Astrocyte of the cerebellum (primary cell): ENCODE measurements at places on chromosomes 3 and 15.

DNA sequence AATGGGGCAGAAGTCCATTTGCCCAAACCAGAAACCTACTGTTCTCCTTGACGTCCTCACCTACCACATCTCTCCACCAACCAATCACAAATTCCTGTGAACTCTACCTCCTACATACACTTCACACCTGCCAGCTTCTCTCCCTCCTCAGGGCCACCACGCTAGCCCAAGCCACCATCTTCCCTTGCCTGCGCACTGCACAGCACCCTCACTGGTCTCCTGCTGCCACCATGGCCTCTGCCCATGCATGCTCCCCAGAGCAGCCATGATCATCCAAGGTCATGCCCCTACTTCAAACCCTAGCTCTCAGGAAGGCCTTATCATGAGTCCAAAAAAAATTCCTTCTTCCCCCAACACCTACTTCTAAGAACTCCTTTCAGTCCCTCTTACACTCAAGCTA lies 1.1 kb upstream of the EPHB3 start:
- no peak for DNase-seq

DNA sequence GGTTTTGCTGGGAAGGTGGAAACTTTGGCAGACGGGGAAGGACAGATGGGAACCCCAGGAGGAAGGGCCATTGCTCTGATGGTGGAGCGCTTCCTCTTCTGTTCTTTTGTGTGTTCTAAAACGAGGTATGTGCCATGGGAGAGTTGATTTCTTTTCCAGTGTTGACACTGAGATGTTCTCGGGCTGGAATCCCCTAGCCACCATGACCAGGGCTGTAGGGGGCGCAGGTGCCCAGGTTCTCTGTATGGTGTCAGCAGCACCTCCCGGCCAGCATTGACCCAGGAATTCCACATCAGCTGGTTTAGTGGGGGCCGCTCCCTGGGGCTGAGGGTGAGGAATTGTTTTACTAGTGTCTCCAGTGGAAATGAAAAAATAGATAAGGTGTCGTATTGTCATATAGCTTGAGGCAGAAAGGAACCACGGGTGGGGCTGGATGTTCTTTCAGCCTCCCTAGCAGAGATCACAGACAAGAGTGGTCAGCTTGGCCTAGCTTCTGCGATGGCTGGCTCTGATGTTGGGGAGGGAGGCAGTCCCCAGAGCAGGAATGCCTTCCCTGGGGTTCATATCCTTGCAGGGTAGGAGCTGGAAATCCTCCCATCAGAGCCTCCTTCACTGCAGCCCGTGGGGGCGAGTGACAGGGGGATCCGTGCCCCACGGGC lies 34.2 kb upstream of the ACAD9 start:
- DNase-seq: no peak

DNA sequence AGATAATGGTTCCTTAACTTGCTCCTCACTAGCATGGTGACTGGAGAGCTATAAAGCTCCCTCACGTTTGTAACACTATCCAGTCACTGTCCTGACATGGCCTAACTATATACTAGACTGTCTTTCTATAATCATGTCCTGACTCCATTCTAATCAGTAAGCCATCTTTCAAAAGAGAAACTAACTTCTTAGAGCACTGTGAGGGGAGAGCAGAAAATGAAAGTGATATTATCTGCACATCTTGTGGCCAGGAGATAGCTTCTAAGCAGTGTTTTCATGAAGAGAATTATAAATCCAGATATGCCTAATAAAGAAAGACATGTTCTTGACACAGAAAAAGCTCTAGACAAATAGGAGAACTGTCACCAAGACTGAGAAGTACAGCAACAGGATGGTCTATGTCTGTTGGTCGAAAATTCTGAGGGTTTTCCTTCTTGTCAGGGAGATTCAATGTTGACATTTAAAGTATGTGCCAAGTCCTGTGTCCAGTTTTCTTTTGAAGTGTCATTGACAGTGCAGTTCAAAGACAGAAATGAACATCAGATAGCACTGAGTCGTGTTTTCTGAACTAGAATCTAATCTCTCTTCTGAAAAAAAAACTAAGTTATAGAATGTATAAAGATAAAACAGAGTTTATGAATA lies 230.6 kb upstream of the PEX5L start:
- DNase-seq: no peak

GRCh38 chr15:57306161-57306943 lies 70.0 kb upstream of the CGNL1 start:
- DNase-seq: no peak

- no peak for DNase-seq
Observed at GRCh38 chr3:143081365-143081764, 38.2 kb upstream of the CHST2 start.

GRCh38 chr3:175335229-175335628 lies 476.1 kb downstream of the NAALADL2 start:
- DNase-seq: no peak

DNA sequence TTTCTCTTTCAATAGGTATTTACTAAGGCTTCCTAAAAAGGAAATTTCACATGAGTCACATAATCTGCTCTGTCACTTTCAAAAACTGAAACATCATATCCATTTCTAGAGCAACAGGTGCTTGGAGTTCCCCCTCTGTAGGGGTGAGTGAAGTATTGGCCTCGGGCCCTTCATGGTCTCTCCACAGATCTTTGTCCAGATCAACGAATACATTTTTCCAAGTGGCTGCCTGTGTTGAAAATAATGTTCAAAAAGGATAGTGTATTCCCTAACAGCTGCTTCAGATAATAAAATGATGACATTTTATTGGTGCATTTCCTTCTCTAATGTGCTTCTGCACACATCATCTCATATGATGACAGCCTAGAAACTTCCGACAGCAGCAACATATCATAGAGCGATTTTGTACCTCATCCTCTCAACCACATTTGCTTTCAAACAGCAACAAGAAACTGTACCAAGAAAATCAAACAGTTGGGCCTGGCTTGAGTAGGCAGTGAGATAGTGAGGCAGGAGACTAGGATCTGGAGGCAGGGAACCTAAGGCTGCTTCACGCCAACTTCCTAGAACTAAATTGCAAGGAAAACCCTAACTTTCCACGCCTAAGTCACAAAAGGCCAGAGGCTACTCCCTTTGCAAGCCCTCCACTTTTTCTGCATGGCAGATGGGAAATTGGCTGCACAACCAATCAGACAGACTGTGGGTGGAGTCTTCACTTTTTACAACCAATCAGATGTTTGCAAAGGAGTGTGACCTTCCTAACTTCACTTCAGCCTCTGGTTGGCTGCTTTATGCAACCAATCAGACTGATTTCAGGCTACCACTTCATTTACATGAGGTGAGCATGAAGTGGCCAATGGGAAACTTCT lies 340.2 kb downstream of the LRRC3B start:
- DNase-seq: no peak

DNA sequence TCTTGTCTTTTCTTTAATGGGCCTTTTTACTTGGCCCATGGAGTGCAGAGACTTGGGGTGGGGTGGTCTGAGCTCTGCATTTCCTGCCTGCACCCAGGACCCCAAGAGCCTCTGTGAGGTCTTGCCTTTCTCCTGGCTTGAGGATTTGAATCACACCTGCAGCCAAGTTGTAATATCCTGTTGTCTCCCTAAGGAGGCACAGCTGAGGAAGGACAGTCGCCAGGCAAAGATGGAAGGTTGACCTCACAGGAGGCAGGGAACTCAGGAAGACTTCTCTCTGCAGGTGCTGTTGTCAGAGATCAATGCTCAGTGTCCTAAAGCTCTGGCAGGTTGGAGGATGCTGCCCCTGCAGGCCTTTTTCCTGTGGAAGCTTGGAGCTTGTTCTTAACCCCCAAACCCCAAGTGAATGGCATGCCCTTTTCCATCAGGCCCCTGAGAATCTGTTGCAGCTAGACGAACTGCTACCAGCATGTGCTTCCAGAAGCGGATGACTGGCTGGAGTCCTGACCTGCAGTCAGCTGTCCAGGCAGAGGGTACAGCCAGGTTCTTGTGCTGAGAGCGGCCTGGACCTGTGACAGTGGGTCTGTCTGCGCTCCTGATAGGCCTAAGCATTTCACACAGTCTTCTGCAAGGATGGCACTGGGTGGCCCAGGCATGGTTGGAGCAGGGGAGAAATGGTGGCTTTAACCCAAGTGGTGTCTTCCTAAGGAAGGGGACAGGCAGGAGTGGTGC lies 120.0 kb downstream of the EEFSEC start:
- DNase-seq: no peak
